Panc1 (cell line): ENCODE measurements at places on chromosomes 12 and 14.

DNA sequence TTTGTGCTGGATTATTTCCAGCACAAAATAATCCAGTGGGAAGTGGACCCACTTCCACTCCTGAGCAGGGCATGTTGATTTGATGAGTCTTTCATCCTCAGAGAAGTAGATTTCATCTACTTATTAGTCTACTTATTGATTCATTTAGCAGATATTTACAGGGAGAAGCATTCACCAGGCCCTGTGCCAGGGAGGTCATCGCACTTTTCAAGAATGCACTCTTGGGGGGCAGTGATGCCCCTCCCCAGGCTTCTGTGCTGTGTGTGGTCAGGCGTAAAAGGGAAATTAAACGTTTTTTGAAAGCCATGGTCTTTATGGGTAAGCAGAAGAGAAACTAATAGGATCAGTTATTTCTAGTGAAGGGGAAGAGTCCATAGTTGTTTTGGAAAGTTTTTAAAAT, 610.7 kb upstream of the TMEM132C start:
- DNase-seq = no peak

DNA sequence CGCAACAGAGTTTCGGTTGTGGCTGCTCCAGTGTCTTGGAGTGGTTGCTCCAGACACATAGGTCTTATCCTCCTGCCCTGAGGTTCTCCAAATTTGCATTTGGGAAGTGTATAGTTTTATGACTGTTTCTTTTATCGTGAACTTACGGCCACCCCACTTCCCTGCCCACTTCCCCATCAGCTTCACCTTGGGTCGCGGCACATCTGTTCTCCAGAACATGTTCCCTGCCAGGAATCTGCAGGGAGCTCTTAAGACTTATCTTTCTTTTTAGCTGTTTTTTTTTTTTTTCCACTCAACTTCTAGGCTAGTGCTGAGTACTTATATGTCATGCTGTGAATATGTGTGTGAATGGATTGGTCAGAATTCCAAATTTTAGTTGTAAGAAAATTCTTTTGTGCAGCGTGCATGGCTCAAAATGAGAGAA, 75.4 kb downstream of the ETV6 start:
- DNase-seq = no peak

DNA sequence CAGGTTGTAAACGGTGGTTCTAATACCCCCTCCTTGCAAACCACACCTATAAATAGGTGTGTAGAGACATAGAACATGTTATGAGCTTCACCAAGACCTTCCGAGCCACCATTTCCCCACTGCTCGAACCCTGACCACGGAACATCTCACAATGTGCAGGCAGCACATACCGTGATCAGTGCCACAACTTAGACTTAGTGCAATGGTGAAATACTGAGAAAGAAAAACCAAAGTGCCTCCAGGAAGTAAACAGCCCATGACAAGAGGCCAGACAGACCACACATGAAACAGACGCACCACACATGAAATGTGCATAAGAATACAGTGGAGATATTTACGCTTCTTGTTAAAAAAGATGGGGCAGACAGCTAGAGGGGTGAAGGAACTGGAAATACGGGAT, 166.9 kb upstream of the CCND2 start:
- DNase-seq = no peak

DNA sequence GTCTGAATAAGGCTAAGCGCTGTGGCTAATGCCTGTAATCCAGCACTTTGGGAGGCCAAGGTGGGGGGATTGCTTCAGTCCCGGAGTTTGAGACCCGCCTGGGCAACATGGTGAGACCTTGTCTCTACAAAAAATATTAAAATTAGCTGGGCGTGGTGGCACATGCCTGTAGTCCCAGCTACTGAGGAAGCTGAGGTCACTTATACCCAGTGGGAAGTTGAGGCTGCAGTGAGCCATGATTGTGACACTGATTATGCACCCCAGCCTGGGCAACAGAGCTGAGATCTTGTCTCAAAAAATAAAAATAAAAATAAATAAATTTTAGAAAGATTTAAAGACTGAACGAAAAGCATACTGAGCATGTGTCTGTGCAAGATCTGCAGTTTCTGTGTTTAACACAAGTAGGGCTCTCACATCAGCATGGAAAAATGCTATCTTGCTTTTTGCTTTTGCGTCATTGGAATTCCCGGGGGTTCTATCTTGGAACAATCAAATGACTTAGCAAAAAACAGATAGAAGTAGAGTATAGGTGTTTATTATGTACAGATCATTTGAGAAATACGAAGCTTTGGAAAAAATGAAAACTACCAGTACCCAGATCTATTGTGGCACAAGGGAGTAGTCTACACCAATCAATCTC, 161.9 kb downstream of the CAPZA3 start:
- no peak for DNase-seq

- DNase-seq = no peak
Measured at GRCh38 chr12:106767954-106768822, 6.3 kb upstream of the RIC8B start.

- no peak for DNase-seq
Measured at GRCh38 chr12:103799504-103799856, 41.6 kb downstream of the NT5DC3 start.

- DNase-seq = no peak
Measured at GRCh38 chr12:124392271-124392666, 97.4 kb downstream of the RFLNA start.

DNA sequence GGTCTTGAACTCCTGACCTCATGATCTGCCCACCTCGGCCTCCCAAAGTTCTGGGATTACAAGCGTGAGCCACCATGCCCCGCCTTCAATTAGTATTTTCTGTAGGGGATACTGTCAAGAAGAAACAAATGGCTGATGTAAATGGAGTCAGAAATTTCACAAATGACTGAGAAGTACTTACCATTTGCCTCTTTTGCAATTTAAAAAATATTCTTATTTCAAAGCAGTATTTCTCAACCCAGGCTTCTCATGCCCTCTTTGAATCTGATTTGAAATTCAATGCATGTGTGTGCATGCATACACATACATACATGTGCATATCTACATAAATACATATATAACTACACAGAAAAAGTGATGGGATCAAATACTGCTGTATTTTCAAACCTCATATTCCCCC, 4.4 kb downstream of the PSMA6 start:
- DNase-seq = no peak

DNA sequence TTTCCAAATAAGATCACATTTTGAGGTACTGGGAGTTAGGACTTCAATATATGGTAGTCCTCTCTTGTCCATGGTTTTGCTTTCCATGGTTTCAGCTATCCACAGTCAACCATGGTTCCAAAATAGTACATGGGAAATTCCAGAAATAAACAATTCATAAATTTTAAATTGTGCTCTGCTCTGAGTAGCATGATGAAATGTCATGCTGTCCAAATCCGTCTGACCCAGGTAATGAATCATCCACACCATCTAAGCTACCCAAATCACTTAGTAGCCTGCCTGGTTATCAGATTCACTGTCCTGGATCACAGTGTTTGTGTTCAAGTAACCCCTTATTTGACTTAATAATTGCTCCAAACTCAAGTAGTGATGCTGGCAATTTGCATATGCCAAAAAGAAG, 197.9 kb downstream of the TMTC3 start:
- no peak for DNase-seq
